ENCODE measurements at places on chromosomes 7 and 10.

DNA sequence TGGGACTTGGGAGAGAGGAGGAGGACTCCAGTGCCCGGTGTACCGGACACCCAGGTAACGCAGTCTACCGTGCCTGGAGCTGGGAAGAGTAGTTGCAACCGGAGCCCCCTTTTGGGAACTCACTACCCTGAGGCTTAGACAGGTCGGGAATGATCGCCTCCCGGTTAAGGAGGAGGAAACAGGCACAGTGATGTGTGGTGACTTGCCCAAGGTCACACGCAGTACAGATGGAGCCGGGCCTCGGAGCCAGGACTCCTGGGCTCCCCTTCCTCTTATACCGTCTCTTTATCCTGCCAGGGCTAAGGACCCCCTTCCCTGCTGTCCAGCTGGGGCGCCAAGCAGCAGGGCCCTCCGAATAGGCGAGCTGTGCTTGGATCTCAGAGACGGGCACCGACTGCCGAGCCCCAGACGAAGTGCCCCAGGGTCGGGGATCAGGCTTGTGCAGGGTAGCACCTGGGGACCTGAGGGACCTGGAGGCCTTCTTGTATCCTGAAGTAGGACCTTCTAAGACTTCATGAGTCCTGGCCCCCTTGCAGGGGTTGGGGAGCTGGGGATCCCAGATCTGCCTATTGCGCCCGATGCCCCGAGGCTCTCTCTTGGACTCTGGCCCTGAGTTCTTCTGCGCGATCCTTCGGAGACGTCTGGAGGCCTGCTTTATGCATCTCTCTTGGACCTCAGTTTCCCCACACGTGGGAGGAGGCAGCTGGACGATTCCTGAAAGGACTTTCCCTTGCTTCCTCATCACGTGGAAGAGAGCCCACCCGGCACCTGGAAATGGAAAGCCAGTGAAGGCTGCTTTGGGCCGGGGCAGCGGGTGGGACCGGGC is 767 bp upstream of the CYP26A1 start:
- H3K27ac ChIP-seq: no peak overlapping the region
- peaks cover 5% of the 10 kb centered on the region for H3K27me3 ChIP-seq
- DNase-seq: peak; percentile 66
- no peaks in the 10 kb centered on the region for H3K36me3 ChIP-seq
- H3K4me1 ChIP-seq: peaks cover 10% of the 10 kb centered on the region
- H3K4me3 ChIP-seq: no peak overlapping the region

DNA sequence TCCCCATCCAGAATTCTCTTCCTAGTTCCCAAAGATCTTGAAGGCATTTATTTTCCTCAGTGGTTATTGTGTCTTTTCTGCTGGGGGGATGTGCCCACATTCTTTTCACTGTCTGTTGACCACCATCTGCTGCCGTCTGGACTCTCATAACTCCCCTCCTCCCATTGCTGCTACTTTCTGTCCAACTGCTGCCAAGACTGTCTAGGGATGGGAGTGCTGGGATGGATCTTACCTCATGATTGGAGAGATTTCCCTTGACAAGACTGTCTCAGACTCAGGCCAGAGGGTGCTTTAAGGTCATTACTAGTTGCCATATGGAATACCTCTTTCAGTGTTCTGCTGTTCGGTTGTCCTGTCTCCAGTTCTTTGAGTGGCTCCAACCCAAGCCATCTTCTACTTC is 141.6 kb downstream of the C1GALT1 start:
- H3K27me3 ChIP-seq: no peaks in the 10 kb centered on the region
- H3K36me3 ChIP-seq: no peaks in the 10 kb centered on the region
- no peaks in the 10 kb centered on the region for H3K4me1 ChIP-seq
- no peak overlapping the region for H3K27ac ChIP-seq

DNA sequence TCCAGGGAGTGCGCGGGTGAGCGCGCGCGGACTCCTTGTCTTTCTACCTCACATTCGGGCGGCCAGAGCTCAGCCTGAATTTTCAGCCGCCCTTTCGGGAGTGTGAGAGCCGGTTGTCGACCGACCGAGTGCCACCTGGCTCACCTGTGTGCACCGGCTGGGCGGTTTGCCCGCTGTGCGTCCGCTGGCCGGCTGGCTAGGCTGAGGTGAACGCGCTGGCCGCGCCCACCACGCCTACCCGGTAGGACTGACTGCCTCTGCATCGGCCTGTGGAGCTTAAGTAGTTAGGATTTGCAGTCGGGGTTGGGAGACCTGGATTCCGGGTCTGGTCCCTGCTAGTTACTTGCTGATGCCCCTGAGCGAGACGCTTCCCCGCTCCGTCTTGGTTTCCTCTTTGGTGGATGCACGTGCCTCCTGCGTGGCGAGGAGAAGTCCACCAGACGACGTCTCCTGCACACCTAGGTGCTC is 553 bp downstream of the TSPAN15 start:
- peaks cover 13% of the 10 kb centered on the region for H3K4me1 ChIP-seq
- peak overlapping the region; percentile 88 for H3K4me3 ChIP-seq
- peak overlapping the region; percentile 77 for H3K27ac ChIP-seq
- no peaks in the 10 kb centered on the region for H3K27me3 ChIP-seq
- no peaks in the 10 kb centered on the region for H3K36me3 ChIP-seq
- DNase-seq: peak; percentile 80

- DNase-seq: no peak
- H3K4me3 ChIP-seq: no peak overlapping the region
- no peak overlapping the region for H3K27ac ChIP-seq
These were observed 5.7 kb upstream of the ZNF862 start for GRCh38 chr7:149832332-149833041.

- no peak overlapping the region for H3K27ac ChIP-seq
- no peaks in the 10 kb centered on the region for H3K27me3 ChIP-seq
- no peak overlapping the region for H3K4me3 ChIP-seq
These were observed 1198.6 kb downstream of the GATA3 start for GRCh38 chr10:9253121-9253520.

DNA sequence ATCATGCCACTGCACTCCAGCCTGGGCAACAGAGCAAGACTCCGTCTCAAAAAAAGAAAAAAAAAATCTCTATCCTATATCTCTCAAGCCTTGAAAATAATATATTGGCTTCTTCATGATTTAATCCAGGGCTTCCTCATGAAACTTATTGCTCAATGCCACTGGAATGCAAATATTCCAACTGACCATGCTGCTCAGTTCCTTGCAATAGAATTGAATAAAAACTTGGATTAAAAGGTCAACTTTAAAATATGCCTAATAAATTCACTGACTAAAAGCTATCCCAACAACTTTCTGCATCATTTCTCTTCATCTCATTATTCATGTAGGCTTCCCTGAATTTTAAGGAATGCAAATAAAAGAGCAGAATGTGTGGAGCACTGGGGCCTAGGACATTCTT is 42.1 kb upstream of the NOBOX start:
- no peaks in the 10 kb centered on the region for H3K27me3 ChIP-seq
- no peak for DNase-seq
- no peaks in the 10 kb centered on the region for H3K4me1 ChIP-seq
- H3K4me3 ChIP-seq: no peak overlapping the region
- H3K27ac ChIP-seq: no peak overlapping the region

GRCh38 chr10:56298941-56299340 is 62.1 kb downstream of the ZWINT start:
- no peaks in the 10 kb centered on the region for H3K27me3 ChIP-seq
- no peaks in the 10 kb centered on the region for H3K36me3 ChIP-seq
- H3K27ac ChIP-seq: no peak overlapping the region
- DNase-seq: no peak

GRCh38 chr7:646487-646886 is 80.0 kb upstream of the DNAAF5 start:
- H3K27me3 ChIP-seq: no peaks in the 10 kb centered on the region
- no peaks in the 10 kb centered on the region for H3K36me3 ChIP-seq
- H3K4me1 ChIP-seq: no peaks in the 10 kb centered on the region
- H3K27ac ChIP-seq: no peak overlapping the region

- no peak for DNase-seq
- no peaks in the 10 kb centered on the region for H3K27me3 ChIP-seq
- H3K36me3 ChIP-seq: no peaks in the 10 kb centered on the region
- no peaks in the 10 kb centered on the region for H3K4me1 ChIP-seq
- no peak overlapping the region for H3K27ac ChIP-seq
These were observed 14.2 kb upstream of the MKI67 start for GRCh38 chr10:128140425-128140824.

- DNase-seq: no peak
- H3K27me3 ChIP-seq: no peaks in the 10 kb centered on the region
- no peak overlapping the region for H3K27ac ChIP-seq
- no peak overlapping the region for H3K4me3 ChIP-seq
- H3K4me1 ChIP-seq: no peaks in the 10 kb centered on the region
- H3K36me3 ChIP-seq: no peaks in the 10 kb centered on the region
These were observed 42.8 kb upstream of the MKLN1 start for GRCh38 chr7:131284702-131285419.

DNA sequence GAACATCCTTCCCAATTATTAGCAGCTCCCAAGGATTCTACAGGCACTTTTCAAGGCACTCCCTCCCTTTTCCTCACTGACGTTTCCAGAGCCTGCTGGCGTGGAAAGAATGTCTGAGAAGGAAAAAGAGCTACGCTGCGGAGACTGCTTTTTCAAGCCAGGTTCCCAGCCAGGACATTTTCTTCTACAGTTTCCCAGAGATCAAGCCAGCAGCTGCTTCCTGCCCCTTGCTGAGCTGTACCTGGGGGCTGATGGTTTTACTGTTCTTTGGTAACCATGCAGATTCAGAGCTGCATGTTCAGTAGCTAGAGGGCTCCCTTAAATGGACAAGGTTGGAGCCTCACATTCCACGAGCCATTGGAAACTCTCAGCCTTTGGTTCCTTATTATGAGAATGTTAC is 133.4 kb downstream of the EVX1 start:
- H3K4me1 ChIP-seq: no peaks in the 10 kb centered on the region
- H3K4me3 ChIP-seq: no peak overlapping the region
- no peak overlapping the region for H3K27ac ChIP-seq
- DNase-seq: no peak
- H3K36me3 ChIP-seq: no peaks in the 10 kb centered on the region

- H3K4me1 ChIP-seq: no peaks in the 10 kb centered on the region
- H3K4me3 ChIP-seq: no peak overlapping the region
- no peaks in the 10 kb centered on the region for H3K36me3 ChIP-seq
These were observed 191.4 kb downstream of the AGMO start for GRCh38 chr7:15370441-15370840.

- no peak for DNase-seq
- peak overlapping the region; percentile 49 for H3K27ac ChIP-seq
- H3K36me3 ChIP-seq: no peaks in the 10 kb centered on the region
- H3K27me3 ChIP-seq: no peaks in the 10 kb centered on the region
These were observed 20.5 kb downstream of the MPP7 start for GRCh38 chr10:28282336-28282735.

DNA sequence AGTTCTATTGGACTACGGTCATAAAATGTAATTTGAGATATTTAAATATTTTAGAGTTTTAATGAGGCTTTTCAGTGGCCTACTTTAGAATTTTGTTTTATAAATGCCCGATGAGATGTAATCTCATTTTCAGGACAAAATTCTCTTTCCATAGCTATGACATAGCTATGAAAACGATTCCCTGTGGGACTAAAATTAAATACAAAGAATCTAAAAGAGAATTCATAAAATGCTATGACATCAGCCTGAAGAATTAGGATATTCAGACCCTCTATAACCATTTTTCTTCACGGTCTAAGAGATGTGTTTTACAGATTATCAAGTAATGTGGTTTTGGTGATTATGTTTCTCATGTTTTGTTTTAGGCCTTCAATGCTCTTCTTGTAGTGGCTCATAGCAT is 48.2 kb upstream of the ODAD2 start:
- H3K4me1 ChIP-seq: no peaks in the 10 kb centered on the region
- no peaks in the 10 kb centered on the region for H3K27me3 ChIP-seq
- no peak for DNase-seq

GRCh38 chr7:82705517-82706260 is 262.1 kb upstream of the CACNA2D1 start:
- peaks cover 7% of the 10 kb centered on the region for H3K4me1 ChIP-seq
- H3K27ac ChIP-seq: no peak overlapping the region
- DNase-seq: no peak
